A549 treated with CpdA at 1 μM for 4 hours (cell line): ENCODE measurements at places on chromosomes 4 and X. TPM values are rescaled to one million over a fixed set of nuclear protein-coding genes. Genes with fewer than 3 reads are reported as not detected.

SSX2 gene
- not detected in 5 replicates for total RNA-seq

PCDH10 gene
- total RNA-seq: 0.09 to 0.27 TPM (median 0.15 TPM) in 5 replicates

SMIM10 gene
- total RNA-seq: 0.08 to 0.17 TPM (median 0.12 TPM) in 3 of 5 replicates, not detected in the others

TXLNG gene
- total RNA-seq: 14.2 to 17.4 TPM (median 15.2 TPM) in 5 replicates

RRH gene
- 0.06 to 0.08 TPM in 2 of 5 replicates, not detected in the others for total RNA-seq

PSAPL1 gene
- 0.07 to 0.10 TPM (median 0.09 TPM) in 5 replicates for total RNA-seq

HTR2C gene
- total RNA-seq: not detected in 5 replicates

HPSE gene
- total RNA-seq: 1.1 to 1.6 TPM (median 1.3 TPM) in 5 replicates

WAS gene
- total RNA-seq: 0.12 to 0.33 TPM (median 0.28 TPM) in 4 of 5 replicates, not detected in the other

GAB1 gene
- 1.8 to 2.3 TPM (median 2.2 TPM) in 5 replicates for total RNA-seq

DRP2 gene
- total RNA-seq: 0.16 to 0.30 TPM (median 0.25 TPM) in 5 replicates

MAOA gene
- 0.08 to 0.47 TPM (median 0.29 TPM) in 5 replicates for total RNA-seq

PDGFRA gene
- total RNA-seq: 0.21 to 0.83 TPM (median 0.48 TPM) in 5 replicates

ESX1 gene
- 0.09 TPM in 1 of 5 replicates, not detected in the others for total RNA-seq

CABS1 gene
- total RNA-seq: not detected in 5 replicates

AFF2 gene
- not detected in 5 replicates for total RNA-seq

ARSJ gene
- 4.7 to 5.9 TPM (median 5.2 TPM) in 5 replicates for total RNA-seq

MAGEC3 gene
- not detected in 5 replicates for total RNA-seq

ELMOD2 gene
- 9.4 to 12.0 TPM (median 10.6 TPM) in 5 replicates for total RNA-seq

RTL3 gene
- total RNA-seq: 0.02 TPM in 1 of 5 replicates, not detected in the others

IRS4 gene
- total RNA-seq: not detected in 5 replicates

COL25A1 gene
- not detected in 5 replicates for total RNA-seq

MANBA gene
- 11.2 to 13.5 TPM (median 12.1 TPM) in 5 replicates for total RNA-seq

ADH4 gene
- total RNA-seq: not detected in 5 replicates

RELL1 gene
- 3.5 to 8.3 TPM (median 4.8 TPM) in 5 replicates for total RNA-seq

FAM47E gene
- total RNA-seq: 0.08 to 0.23 TPM (median 0.08 TPM) in 3 of 5 replicates, not detected in the others

EDNRA gene
- total RNA-seq: 0.30 to 0.55 TPM (median 0.35 TPM) in 5 replicates

GRIA2 gene
- not detected in 5 replicates for total RNA-seq

CLCN4 gene
- 3.1 to 5.0 TPM (median 4.0 TPM) in 5 replicates for total RNA-seq

VEGFC gene
- 15.6 to 18.3 TPM (median 16.6 TPM) in 5 replicates for total RNA-seq

CNKSR2 gene
- 2.3 to 4.3 TPM (median 2.8 TPM) in 5 replicates for total RNA-seq

RASL11B gene
- total RNA-seq: 0.08 to 0.15 TPM (median 0.14 TPM) in 3 of 5 replicates, not detected in the others

FGFR3 gene
- total RNA-seq: 1.1 to 3.0 TPM (median 1.5 TPM) in 5 replicates

SRPK3 gene
- total RNA-seq: 0.07 to 0.10 TPM in 2 of 5 replicates, not detected in the others

MTTP gene
- total RNA-seq: 0.06 TPM in 1 of 5 replicates, not detected in the others

SLC4A4 gene
- total RNA-seq: 1.6 to 2.9 TPM (median 2.1 TPM) in 5 replicates

MAPK10 gene
- 0.34 to 0.66 TPM (median 0.44 TPM) in 5 replicates for total RNA-seq

BOD1L1 gene
- total RNA-seq: 17.5 to 28.9 TPM (median 18.7 TPM) in 5 replicates

CLDN22 gene
- total RNA-seq: not detected in 5 replicates

BEX4 gene
- total RNA-seq: 1.6 to 2.8 TPM (median 1.7 TPM) in 5 replicates

FAM184B gene
- total RNA-seq: 0.02 to 0.06 TPM (median 0.03 TPM) in 4 of 5 replicates, not detected in the other
